ENCODE measurements at places on chromosomes 5 and 9. TPM values are rescaled to one million over a fixed set of nuclear protein-coding genes. Genes with fewer than 3 reads are reported as not detected.

Gene KIF4B
- 0.12 TPM for total RNA-seq

Gene WNT8A
- total RNA-seq = not detected

Gene FOXI1
- total RNA-seq = not detected

Gene SNX30
- total RNA-seq = 12.7 TPM

Gene TRIM52
- total RNA-seq = 7.6 TPM

Gene SPINK13
- not detected for total RNA-seq

Gene ANXA2R
- 0.37 TPM for total RNA-seq

Gene PRELID2
- 20.1 TPM for total RNA-seq

Gene ABO
- total RNA-seq = 1.2 TPM

Gene DIRAS2
- not detected for total RNA-seq

Gene CCNJL
- 2.9 TPM for total RNA-seq

Gene GOLGA2
- total RNA-seq = 67.0 TPM

Gene FST
- total RNA-seq = 0.34 TPM

Gene GRIN3A
- not detected for total RNA-seq

Gene PITX1
- 31.0 TPM for total RNA-seq

Gene IL3
- not detected for total RNA-seq

Gene LCN12
- 4.2 TPM for total RNA-seq

Gene PCDHGA10
- 3.8 TPM for total RNA-seq

Gene TEK
- total RNA-seq = 0.15 TPM

Gene PDLIM4
- total RNA-seq = not detected

Gene CRHBP
- total RNA-seq = not detected

Gene SLC38A9
- total RNA-seq = 12.6 TPM

Gene GPR150
- total RNA-seq = not detected

Gene HTR4
- total RNA-seq = not detected

Gene C9
- total RNA-seq = 0.34 TPM

Gene ZNF366
- not detected for total RNA-seq

Gene RETREG1
- 6.0 TPM for total RNA-seq

Gene RFESD
- 4.1 TPM for total RNA-seq

Gene CNTNAP3B
- 24.3 TPM for total RNA-seq

Gene EIF4E1B
- 0.07 TPM for total RNA-seq

Gene PCDHGA1
- total RNA-seq = 0.05 TPM

Gene SERF1B
- total RNA-seq = 26.4 TPM

Gene GGTA1
- not detected for total RNA-seq

Gene LECT2
- not detected for total RNA-seq
